ENCODE measurements at places on chromosomes 5 and 9.

DNA sequence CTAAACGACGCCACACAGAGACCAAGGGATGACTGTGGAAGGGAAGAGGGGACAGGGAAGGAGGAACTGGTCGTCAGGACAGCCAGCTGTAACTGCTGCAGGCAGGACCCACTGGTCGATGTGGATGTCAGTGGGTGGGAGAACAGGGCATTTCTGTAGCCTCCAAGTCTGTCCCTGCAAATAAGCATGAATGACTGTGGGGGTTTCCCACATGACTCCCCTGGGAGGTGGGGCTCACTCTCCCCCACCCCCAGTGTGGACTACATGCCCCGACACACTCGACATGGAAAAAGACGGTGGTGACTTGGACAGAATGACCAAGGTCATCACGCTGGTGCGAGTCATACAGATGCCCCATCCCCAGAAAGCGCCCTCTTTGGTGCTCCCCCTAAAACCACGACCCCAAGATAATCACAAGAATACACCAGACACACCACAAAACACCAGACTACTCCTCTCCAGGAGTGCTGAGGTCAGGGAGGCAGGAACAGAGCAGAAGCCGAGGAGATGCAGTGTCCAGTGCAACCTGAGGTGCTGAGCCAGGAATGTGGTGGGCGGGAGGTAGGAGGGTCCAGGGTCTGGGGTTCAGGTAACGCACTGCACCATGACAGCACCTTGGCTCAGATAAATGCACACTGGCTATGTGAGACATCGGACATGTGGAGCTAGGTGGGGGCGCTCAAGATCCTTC is 64.9 kb downstream of the SECISBP2 start:
- no peak for DNase-seq

DNA sequence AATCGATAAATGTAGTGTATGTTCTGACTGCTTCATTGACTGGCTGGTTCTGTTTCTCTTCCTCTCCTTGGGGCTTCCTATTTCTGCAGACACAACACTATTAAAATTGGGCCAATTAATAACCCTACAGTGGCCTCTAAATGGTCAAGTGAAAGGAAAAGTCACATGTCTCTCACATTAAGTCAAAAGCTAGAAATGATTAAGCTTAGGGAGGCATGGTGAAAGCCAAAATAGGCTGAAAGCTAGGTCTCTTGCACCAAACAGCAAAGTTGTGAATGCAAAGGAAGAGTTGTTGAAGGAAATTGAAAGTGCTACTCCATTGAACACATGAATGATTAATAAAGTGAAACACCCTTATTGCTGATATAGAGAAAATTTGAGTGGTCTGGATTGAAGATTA is 58.2 kb downstream of the CCNH start:
- no peak for DNase-seq

DNA sequence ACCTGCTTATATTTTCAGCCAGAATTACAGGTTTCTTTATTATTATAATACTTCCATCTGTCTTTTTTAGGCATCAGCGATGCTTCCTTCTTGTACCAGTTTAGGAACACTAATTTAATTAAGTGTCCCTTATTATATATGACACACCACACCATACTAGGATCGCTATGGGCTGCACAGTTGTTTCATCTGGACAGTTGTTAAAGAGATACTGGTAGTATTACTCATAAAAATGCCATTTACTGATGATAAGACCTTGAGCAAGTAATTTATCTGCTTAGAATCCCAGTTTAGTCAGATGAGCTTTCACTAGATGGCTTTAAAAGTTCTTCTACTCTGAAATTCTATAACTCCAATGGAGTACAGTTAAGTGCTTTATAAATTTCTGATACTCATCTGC is 17.1 kb downstream of the ARSK start:
- DNase-seq: no peak

DNA sequence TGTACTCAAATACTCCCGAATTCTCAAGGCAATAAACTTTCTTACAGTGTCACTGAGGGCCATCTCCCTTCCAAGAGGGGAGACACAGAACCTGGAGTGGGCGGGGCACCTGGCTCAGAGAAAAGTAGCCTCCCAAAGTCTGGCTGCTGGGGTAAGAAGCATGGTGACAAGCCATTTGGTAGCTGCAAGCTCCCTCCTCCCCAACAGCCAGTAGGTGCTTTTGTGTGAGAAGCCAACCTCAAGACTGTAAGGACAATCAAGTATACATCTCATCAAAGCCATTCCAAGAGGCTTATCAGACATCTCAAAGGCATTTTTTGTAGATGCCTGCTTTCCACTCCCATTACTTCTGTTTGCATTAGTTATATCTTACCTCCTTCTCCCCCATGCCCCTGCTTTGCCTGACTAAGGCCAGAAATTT is 1.4 kb downstream of the DAB2 start:
- DNase-seq: no peak

- DNase-seq: no peak
Observed at GRCh38 chr9:134559013-134559412, 82.6 kb upstream of the COL5A1 start.

DNA sequence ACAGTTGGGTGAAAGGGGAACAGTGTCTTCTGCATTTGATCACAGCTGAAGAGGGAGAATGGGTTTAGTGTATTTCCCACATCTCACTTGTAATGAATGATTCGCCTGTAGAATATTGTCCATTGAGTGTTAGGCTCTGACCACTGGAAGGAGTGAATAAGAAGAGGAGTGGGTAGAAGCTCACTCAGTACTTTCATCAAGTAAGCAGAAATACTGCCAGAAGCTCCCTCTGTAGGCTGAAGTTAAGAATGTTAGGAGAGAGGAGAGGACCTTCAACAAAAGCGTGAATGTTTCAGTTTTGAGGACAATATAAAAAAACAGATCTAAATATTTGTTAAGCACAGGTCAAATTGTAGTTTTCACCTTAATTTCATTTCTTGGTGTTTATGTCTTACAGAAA is 27.5 kb downstream of the FSD1L start:
- no peak for DNase-seq

- DNase-seq: no peak
Observed at GRCh38 chr5:52150501-52150900, 637.2 kb upstream of the ITGA1 start.

- no peak for DNase-seq
Observed at GRCh38 chr5:65101632-65102100, 332.9 kb downstream of the CWC27 start.

- DNase-seq: no peak
Observed at GRCh38 chr5:5490774-5491347, 68.4 kb downstream of the ICE1 start.

- no peak for DNase-seq
Observed at GRCh38 chr9:105860516-105860915, 166.2 kb downstream of the TMEM38B start.

Data from activated naive CD4-positive, alpha-beta T cell (primary cell).